Fibroblast of lung (primary cell): ENCODE measurements at places on chromosomes 3 and 15. TPM values are rescaled to one million over a fixed set of nuclear protein-coding genes. Genes with fewer than 3 reads are reported as not detected.

The IL17RE gene
- 0.26 and 0.99 TPM in 2 replicates for total RNA-seq

The PLCL2 gene
- total RNA-seq = 11.0 and 11.9 TPM in 2 replicates

The APOD gene
- 2.1 and 3.6 TPM in 2 replicates for total RNA-seq

The CFAP91 gene
- total RNA-seq = 0.17 and 0.77 TPM in 2 replicates

The CYP1A2 gene
- total RNA-seq = not detected in 2 replicates

The TMC3 gene
- total RNA-seq = not detected in 2 replicates

The SEMA3G gene
- under 0.01 and 0.17 TPM in 2 replicates for total RNA-seq

The CYP8B1 gene
- total RNA-seq = not detected in 2 replicates

The C2CD4A gene
- not detected in 2 replicates for total RNA-seq

The ACKR2 gene
- total RNA-seq = under 0.01 and 0.26 TPM in 2 replicates

The NOX5 gene
- under 0.01 and 0.33 TPM in 2 replicates for total RNA-seq

The MORC1 gene
- total RNA-seq = not detected in 2 replicates

The HCLS1 gene
- 0.51 and 0.66 TPM in 2 replicates for total RNA-seq
